Activated CD8-positive, alpha-beta memory T cell treated with anti-CD3 and anti-CD28 coated beads for 24 hours (primary cell): ENCODE measurements at places on chromosomes 7 and 10.
A peak's percentile ranks its signal among the peaks of the same experiment; 100 is the strongest.

DNA sequence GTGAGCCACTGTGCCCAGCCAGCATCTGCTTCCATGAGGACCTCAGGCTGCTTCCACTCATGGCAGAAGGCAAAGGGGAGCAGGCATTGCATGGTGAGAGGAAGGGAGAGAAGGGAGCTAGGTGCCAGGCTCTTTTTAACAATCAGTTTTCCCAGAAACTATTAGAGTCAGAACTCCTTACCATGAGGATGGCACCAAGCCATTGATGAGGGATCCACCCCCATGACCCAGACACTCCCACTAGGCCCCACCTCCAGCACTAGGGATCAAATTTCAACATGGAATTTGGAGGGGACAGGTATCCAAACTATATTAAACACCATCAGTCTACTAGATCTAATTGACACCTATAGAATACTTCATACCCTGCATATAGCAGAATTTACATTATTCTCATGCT, 14.2 kb upstream of the MCM10 start:
- DNase-seq, result no peak

DNA sequence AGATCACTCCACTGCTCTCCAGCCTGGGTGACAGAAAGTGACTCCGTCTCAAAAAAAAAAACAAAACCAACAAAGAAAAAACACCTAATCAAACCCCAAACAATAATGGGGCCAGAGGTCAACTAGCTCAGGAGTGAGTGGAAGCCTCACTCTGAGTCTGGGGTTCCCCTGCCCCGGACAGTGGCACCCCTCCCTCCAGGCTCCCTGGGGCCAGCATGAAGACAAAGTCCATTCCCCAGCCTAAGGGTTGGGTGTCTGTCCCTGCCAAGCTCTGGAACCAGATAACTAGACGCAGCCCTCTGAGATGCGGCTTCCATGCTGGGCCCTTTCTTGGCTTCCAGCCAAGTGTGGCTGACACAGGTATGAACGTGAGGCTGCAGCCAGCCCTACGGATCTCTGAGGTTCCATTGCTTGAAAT, 1.7 kb upstream of the FUOM start:
- DNase-seq, result no peak

DNA sequence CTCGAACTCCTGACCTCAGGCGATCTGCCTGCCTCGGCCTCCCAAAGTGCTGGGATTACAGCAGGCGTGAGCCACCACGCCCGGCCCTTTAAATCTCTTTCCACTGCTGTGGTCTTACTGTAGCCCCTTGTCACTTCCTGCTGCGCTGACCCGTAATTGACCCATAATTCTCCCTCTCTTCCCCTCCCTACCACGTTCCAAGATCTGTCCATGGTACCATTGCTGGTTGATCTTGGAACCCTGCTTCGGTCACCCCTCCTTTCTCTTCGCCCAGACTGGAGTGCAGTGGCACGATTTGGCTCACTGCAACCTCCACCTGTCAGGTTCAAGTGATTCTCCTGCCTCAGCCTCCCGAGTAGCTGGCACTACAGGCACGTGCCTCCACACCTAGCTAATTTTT, 6.5 kb downstream of the POR start:
- no peak for DNase-seq

DNA sequence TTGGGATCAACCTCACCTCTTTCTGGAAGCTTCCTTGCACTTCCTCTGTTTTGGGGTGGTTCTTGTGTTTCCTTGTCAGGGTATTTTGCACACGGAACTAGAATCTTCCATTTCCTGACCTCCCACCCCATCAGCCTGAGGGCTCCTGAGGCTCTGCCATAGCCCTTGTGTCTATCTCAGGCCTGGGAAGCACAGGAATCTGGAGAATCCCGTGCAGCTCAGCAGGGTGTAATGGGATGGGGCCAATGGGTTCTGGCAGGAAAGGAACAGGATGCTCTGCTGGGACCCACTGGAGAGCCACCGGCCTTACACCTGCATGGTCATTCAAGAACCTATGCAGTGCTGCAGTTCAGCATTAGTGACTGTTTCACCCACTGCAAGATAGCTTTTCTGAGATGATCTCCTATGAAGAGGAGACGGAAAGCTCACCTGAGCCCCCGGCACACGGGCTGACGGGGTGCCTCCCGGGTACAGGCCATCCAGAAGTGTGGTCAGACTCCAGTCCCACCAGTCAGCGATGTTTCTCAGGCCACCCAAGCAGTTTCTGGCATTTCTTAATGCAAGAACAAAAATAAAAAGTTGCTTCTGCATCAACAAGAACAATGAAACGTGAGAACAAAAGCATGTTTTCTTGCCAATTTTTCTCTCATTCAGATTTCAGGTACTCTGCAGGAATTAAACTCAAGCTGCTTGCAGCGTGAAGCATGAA, 133.2 kb downstream of the PKD1L1 start:
- DNase-seq, result no peak

GRCh38 chr7:28347475-28348318, 64.6 kb upstream of the CREB5 start:
- no peak for DNase-seq

DNA sequence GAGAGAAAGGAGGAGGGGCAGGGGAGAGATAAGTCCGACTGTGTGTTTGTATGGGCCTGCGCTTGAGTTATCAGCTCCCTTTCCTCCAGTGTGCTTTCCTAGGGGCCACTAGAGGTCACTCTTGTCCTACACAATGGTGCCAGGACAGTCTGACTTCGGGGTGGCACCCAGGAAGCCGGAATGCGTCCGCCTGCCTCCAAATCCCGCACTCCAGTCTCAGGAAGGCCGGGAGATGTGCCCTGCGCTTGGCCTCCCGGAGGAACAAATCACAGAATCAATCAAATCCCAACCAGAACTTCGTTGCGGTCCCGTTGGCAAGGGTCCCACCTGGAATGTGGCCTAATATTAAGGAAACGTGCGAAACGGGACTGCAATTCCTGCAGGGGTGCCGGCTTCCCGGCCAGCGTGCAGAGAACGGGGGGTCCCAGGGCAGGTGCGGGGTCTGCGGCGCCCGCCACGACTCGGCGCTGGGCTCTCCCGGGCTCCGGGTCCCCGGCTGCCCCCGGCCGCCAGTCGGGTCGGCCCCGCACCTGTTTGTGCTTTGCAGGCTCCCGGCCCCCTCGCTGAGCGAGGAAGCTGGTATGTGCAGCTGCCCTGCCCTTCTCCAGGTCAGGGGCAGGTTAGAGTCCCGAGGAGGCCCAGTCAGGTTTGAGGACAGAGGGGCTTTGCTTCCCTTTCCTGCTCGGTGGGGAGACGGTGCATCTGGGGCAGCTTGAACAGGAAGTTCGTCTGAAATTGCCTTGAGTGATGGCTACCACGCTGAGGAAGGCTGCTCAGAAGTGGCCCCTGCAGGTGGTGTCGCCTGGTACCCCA, 21.0 kb upstream of the HPS1 start:
- DNase-seq, result peak; percentile 86

DNA sequence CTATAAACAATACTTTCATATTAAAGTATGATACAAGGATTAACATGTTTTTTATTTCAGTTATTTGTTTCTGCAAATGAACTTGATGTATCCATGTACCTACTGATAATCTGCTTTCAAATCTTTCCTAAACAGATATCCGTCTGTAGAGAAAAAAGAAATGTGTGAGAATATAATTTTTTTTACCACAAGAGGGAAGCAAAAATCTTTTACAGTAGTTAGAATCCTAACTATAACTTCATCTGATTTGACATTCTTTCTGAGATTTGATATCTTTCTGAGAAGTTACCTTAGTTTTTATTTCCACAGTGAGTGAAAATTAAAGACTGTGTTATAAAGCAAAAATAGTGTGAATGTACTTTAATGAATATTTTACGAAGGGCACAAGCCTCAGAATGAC, 203.9 kb upstream of the PCLO start:
- DNase-seq, result no peak

DNA sequence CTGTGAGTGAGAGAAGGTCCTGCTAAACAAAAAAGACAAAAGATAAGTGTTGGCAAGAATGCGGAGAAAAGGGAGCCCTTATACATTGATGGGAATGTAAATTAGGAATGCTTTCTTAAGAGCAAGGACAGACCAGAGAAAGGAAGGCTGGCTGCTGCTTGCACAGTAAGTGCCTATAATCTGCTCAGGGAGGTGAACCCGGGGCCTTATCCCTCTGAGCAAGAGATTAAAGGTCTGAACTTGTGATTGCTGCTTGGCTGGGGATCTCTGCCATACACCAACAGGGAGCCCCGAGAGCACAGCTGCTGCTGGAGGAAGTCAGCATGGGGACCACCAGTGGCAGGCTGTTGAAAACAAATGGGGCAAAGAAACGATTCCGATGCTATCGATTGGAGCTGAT, 32.0 kb upstream of the CRTAC1 start:
- no peak for DNase-seq

- DNase-seq, result no peak
Measured at GRCh38 chr10:96639899-96640298, 53.1 kb upstream of the TM9SF3 start.

DNA sequence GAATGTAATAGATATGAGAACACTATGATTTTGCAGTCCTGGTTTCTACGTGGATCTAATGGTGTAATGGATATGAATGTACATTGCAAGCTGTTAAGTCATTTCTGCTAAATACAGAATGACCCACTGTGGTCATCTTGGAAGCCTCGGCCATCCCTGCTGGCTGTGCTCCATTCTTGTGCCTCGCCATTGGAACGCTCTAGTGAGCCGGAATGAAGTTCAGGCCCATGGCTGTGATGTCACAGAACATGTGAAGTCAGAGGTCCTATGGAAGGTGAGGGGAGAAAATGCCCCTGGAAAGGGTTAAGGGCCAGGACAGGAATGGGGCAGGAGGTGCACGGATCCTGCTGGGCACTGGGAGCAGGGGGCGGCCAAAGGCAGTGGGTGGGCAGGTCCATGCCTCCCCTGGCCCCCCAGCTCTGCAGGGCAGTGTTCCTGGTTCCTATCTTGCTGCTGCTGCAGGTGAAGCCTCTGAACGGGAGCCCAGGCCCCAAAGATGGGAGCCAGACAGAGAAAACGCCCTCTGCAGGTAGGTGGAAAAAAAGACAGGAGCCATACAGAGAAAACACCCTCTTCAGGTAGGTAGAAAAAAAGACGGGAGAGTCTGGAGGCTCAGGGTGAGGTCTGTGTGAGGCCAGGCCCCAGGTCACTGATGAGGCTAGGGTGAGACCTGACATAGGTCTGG, at the start of gene LLCFC1:
Gene LLCFC1 (plus strand): TSS at position 259 of the 685 bp plus-strand sequence. CDS start 138 bp downstream, at position 397.
- DNase-seq, result no peak

- DNase-seq, result no peak
Measured at GRCh38 chr7:32043688-32044087, 26.5 kb downstream of the PDE1C start.

DNA sequence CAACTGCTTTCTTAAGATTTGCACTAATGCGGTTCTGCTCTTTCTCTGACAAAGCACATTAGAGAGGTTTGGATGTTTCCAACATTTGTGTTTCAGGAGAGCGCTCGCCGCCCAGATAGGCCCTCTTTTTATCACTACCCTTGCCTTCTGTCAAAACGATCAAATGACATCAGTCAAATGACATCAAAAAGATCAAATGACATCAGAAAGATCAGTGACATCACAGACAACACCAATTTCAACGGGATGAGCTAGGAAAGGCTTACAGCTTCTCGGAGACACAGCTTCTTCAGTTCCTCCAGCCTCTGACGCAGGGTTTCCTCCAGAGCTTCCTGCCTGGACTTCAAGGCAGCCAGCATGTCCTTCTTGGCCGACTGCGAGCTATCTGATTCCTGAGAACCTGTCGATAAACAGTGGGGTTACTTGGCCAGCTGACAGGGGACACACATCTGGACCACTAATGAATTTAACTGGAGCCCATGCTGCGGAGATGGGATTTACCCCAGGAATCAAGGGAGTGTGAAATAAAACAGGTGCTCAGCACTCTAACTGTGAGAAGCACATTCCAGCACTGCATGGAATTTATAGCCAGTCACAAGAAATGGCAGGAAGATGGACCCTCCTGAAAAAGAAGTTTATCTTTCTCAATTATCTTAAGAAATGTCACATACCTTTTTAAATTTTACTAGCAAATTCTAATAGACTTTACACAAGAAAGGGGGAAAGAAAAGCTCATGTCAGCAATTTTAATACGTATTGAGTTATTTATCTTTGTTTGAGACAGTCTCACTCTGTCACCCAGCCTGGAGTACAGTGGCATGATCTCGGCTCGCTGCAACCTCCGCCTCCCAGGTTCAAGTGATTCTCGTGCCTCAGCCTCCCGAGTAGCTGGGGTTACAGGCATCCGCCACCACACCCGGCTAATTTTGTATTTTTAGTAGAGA, 88.2 kb downstream of the PRPF18 start:
- no peak for DNase-seq

- no peak for DNase-seq
Measured at GRCh38 chr7:137755846-137756651, 90.7 kb downstream of the DGKI start.

- no peak for DNase-seq
Measured at GRCh38 chr7:76281706-76282343, 20.6 kb upstream of the HSPB1 start.

DNA sequence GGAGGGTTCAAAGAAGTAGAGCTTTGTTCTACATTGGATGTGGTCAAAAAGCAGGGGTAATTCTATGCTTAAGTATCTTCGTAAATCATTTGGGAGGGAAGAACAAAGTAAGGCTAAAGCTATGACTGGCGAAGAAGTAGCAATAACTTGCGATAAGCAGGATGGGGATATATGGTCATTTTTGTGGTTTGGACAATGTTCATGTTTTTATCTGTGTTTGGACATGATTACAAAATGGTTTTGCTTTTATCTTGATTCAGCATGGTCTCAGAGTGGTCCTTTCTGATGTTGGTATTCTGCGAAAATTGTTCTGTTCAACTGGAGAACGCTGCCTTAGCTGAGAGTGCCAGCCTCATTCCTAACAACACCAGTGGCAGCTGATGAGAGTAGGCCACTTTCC, 208.8 kb downstream of the SEMA3A start:
- no peak for DNase-seq

DNA sequence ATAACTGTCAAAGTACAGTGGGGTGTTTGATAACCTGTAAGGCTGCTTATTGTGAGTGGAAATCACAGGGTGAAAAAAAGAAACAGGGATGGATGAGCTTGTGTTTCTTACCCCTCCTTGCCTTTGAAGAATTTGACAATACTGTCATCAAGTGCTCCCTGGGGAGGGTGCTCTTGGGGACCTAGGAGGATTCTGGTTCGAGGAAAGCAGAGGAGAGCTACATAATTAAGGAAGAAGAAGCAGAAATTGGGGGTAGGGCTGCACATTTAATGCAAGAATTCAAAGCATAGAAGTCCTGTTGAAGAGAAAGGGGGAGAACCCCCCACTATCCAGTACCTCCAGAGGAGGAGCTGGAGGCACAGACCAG, 208.1 kb upstream of the PHYHIPL start:
- DNase-seq, result no peak
